ENCODE measurements at places on chromosomes 6 and 20.

- DNase-seq = no peak
Measured at GRCh38 chr20:43931976-43932375, 17.3 kb downstream of the TOX2 start.

- DNase-seq = no peak
Measured at GRCh38 chr6:20575704-20576451, 41.6 kb downstream of the CDKAL1 start.

DNA sequence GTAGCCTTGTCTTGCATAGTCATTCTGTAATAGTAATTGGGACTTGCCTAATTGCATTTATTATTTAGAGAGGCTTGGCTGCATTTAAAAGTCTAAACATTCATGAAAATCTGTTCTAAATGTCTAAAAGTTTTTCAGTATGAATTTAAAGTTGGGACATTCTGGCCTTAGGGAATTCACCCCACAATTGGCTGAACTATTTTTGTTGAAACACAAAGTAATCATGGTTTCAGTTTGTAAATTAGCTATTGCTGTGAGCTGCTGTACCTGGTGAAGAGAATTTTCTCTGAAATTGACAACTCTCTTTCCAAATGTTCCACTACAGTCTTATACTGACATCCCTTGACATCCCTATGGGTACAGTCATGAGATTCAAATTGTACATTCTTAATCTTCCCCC lies 253.0 kb downstream of the FARS2 start:
- no peak for DNase-seq

DNA sequence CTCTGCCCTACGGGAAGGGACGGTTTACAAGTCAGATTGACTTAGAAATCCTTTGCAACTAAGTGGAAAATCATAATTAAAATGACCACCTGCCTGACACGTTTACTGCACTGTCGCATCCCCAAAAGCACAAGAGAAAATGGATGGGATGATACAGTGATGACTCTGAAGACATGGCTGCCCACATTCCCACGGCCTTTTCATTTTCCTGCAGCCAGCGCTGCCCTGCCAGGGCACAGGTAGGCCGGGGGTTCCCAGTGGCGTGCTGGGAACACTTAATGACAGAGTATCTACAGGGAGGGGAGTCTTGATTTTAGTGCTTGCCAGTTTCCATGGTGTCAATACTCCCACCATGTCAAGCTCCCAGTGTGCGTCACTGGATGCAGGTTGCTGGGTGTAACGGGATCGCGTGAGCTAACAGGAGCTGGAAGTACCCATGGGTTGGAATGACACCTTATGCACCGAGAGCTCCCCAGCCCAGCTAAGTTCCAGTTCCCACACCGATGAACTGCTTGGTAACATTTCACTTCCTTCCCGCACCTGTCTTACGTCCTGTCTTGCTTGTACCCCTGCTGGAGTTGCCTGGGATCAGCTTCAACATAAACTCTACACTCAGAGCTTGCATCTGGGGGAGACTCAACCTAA lies 129.0 kb downstream of the ANKRD60 start:
- DNase-seq = no peak
